Daoy (cell line): ENCODE measurements at places on chromosomes 4 and X. TPM values are rescaled to one million over a fixed set of nuclear protein-coding genes. Genes with fewer than 3 reads are reported as not detected.

STATH gene
- total RNA-seq, result not detected in 2 replicates

DMRTC1 gene
- total RNA-seq, result 0.46 TPM in 1 of 2 replicates, not detected in the other

STPG2 gene
- not detected in 2 replicates for total RNA-seq

NELFA gene
- 22.9 and 27.4 TPM in 2 replicates for total RNA-seq

DNA sequence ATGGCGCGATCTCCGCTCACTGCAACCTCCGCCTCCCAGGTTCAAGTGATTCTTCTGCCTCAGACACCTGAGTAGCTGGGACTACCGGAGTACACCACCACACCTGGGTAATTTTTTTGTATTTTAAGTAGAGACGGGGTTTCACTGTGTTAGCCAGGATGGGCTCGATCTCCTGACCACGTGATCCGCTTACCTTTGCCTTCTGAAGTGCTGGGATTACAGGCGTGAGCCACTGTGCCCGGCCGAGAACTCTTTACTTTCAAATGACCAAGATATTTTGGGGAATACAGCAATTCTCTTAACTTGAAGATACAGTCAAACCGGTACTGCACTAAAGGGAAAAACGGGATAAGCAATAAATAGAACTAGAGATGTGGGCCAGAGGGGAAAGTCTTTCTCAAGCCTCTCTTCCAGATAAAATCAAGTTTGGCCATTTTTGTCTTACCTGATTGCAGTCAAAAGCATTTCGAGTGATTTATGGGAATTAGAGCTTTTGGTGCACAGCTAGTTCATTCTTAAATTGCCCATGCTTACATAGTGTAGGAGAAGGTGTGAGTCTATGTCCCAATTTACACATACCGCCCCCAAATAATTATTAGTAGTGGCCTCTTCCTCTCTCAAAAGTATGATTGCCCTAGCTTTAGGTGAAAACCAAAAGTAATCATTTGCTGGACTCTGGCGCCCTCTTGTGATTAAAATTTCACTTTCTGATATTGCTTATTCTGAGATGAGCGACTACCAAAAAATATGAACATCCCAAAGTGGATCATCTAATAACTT, 53.2 kb upstream of the ABCG2 start:
- DNase-seq, result peak; percentile 11

DNA sequence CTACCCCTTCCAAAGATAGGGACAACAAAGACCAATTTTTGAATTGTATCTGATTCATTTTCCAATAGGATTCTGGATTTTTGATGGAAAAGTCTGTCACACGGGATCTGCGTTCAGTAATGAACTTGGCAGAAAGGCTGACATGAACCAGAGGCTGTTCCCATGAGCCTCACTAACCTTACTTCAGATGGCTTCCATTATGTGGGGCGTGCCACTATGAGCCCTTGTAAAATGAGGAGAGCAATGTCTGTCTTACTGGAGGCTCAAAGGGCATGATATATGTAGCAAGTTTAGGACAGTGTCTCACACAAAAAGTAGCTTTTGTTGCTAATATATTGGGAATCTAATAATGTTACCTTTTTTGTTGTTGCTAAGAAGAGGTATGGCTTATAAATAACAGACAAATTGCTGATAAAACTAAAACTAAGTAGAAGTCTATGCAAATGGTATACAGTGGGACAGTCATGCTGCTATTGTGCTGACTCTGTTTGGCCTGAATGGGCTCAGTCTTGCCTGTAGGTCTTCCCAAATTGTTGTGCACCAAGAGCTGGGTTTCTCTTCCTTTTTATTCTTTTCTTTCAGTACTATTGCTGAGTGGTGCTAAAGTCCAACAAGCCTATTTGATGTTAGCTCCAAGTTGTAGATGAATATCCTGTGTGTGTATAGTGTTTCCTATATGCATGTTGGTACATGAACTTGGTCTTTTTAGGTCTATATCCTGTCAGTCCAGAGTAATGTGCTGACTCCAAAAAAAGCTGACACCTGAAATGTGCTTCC, 132.1 kb downstream of the SPRY1 start:
- DNase-seq, result no peak

DNA sequence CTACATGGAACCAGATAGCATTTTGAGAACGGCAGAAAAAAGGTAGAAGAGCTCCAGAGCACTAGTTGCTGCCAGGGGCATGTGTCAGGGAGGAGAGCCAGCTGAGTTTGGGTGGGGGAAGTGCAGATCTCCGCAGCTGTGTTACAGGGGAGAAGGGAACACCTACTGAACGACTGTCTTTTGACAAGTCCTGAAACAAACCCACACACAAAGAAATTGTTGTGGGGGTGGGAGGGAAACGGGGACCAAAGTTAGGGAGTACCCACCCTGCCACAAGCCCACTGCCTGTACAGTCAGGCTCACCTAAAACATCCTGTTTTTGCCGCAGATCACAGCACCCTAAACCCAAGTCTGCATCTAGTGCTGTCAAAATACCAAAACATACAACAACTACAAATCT, 55.5 kb downstream of the LEF1 start:
- no peak for DNase-seq

GRCh38 chrX:109830157-109830703, 97.2 kb upstream of the ACSL4 start:
- DNase-seq, result no peak

DNA sequence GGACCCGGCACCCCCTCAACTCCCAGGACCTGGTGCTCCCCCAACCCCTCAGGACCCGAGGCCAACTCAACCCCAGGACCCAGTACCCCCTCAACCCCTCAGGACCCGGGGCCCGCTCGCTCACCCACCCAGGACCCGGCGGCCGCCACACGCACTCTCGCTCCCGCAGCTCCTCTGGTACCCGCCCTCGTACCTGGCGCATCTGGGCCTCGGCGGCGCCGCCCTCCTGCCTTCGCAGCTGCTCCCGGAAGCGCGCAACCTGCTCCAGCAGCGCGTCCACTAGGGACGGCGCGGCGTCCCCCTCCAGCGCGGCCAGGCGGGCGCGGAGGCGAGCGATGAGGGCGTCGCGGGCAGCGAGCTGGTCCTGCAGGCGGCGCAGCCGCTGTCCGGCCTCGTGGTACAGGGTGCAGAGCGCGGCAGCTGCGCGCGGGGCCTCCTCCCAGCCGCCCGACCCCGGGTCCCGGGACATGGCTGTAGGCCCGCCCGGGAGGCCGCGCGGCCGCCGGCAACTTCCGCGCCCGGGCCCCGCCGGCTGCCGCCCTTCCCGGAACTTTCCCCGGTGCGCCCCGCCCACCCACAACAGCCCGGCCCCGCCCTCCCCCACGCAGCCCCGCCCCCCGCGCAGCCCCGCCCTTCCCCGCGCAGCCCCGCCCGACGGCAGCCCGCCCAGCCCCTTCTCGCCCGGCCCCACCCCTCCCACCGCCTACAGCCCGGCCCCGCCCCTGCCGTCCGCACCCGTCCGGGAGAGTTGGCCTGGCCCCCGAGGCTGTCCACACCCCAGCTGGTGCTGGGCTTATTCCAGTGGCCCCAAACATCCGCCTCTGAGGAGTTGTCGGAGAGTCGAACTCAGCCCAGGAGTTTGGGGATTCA, at the start of gene TNIP2:
TNIP2 (minus strand) TSS at position 516 of the 870 bp plus-strand sequence; CDS start at position 469, 47 bp downstream.
- DNase-seq, result peak; percentile 83

- DNase-seq, result no peak
Observed at GRCh38 chrX:130304587-130305368, 34.9 kb upstream of the SLC25A14 start.

DNA sequence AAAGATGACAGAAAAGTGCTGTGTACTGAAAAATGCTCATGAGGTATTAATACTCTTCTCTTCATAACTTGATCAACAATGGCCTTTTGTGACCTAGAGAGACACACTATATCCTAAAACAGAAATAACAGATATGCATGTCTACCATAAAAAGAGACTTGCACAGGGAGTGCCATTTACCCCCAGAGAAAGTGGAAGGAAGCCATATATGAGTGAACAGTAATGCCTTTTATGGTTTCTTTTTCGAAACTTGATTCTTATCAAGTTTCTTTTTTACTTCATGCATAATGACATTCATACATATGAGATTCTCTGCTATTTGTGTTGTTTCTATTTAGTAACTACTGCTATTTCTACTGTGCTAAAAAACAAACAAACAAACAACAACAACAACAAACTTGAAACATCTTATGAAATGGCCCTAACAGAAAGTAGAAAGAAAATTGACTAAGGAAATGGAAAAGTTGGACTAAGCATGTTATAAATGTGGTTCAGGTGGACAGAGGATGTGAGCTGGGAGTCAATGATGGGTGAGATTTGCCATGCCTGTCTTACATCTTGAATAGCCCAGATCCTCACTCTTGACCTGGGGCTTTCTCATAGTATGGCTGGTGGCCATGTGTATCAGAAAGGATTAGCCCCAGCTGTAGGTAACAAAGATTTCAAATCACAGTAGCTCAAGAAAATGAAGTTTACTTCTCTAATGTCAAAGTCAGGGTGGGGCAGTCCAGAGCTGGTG, 43.8 kb downstream of the GEMIN8 start:
- DNase-seq, result no peak

GRCh38 chr4:155008389-155008788, 200.0 kb upstream of the NPY2R start:
- no peak for DNase-seq

DNA sequence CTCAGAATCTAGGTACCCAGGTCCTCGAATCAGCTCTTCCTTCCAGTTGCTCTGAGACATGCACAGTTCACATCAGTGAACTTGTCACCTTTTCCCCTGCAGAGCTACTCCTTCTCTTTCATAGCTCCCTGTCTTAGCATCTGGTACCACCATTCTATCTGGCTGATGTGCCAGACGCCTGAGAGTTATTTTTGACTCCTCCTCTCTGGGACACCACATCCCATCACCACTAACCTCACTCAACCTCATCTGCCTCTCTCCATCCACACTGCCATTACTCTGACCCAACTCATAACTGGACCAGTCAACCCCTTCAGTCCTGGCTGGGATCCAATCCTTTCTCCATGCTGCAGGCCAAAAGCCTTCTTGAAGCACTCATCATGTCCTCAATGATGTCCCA, 44.5 kb downstream of the SLC2A9 start:
- DNase-seq, result no peak

GRCh38 chr4:93317561-93317960, 511.0 kb upstream of the ATOH1 start:
- DNase-seq, result no peak

DNA sequence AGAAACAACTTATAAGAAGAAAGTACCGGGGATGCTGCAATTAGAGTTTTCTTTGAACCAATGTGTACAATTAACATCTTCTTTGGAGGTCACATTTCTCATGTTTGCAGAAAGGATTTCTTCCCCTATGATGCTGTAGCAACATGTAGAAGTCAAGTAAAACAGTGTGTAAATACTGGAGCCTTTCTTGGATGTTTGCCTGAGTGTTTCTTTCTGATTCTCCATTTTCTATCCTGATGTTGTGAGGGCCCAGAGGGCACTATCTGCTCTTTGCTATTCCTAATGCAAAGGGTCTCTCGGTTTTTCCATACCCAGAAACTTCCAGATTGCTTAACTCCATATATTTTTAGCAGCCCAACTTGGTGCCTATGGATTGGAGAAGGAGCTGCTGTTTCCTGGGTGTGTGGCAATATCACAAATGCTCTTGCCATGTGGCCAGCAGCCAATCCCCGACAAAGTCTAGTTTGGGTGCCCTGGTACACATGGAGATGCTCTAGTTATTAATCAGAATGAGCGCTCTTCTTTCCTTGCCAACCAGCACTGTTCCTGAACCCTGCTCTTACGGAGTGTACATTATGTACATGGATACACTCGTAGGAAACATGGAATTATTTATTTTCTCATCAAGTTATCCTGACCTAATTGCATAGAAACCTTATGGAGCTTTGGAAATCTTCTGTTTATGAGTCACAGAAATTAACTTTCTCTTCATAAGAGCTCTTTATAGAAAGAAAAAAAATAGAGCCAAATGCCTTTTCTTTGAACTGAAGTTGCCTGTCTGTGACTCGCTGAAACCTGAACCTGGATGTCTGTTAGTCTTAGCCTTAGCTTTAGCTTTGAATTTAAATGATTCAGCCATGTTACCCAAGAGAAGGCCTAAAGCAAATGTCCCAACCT, 67.0 kb upstream of the GPC4 start:
- DNase-seq, result no peak

DNA sequence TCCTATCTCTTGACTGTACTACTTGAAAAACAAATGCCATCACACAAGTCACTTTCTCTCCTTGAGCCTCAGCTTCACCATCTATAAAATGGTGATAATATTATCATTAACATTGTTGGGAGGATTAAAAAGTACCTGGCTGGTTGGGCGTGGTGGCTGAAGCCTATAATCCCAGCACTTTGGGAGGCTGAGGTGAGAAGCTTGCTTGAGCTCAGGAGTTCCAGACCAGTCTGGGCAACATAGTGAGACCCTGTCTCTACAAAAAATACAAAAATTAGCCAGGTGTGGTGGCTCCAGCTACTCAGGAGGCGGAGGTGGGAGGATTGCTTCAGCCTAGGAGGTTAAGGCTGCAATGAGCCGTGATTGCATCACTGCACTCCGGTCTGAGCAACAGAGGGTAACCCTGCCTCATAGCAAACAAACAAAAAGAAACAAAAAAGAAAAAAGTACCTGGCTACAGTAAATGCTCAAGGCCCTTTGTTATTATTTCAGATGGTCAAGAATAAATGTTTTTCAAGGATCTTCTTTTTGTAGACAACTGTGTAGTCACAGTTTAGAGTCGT, 120.3 kb downstream of the CHRNA9 start:
- no peak for DNase-seq

- DNase-seq, result no peak
Observed at GRCh38 chr4:70994387-70995099, 1.1 kb downstream of the DCK start.

DNA sequence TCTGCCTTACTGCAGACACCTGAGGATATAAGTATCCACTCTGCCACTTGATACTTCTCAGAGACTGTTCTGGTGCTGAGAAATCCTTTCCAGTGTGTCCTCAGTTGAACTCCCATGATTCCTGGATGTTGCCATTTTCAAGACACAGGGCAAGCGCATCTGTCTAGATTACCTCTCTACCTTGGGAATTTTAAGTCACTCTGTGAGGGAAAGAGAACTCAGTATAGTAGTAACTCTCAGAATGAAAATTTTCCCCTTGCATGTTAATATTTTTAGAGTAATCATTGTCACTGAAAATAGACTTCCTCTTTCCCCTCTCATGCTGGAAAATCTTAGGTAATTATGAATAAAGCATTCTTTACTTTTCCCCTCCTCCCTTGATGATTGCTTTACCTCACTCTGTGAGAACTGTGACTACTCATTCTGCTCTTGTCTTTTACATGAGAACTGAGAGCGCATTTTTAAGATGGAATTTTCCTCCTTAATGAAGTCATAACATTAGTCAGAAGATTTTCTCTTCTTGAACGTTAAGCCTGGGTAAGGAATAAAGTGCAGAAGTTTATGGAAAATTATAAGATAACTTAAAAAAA, 45.0 kb downstream of the TET2 start:
- DNase-seq, result no peak

GRCh38 chrX:53598169-53598568, 88.3 kb downstream of the HUWE1 start:
- no peak for DNase-seq

GRCh38 chr4:165079476-165079875, 25.8 kb downstream of the TRIM75 start:
- peak; percentile 3 for DNase-seq
